ENCODE measurements at places on chromosomes 6 and 20.

GRCh38 chr6:116564921-116565872 is 6.1 kb upstream of the RWDD1 start:
- peak; percentile 67 for DNase-seq

GRCh38 chr6:134658596-134658995 is 291.3 kb downstream of the ALDH8A1 start:
- no peak for DNase-seq

- peak; percentile 73 for DNase-seq
Observed at GRCh38 chr20:31710423-31711108, 12.1 kb downstream of the BCL2L1 start.

GRCh38 chr20:46219190-46219589 is 89.1 kb downstream of the CDH22 start:
- no peak for DNase-seq

DNA sequence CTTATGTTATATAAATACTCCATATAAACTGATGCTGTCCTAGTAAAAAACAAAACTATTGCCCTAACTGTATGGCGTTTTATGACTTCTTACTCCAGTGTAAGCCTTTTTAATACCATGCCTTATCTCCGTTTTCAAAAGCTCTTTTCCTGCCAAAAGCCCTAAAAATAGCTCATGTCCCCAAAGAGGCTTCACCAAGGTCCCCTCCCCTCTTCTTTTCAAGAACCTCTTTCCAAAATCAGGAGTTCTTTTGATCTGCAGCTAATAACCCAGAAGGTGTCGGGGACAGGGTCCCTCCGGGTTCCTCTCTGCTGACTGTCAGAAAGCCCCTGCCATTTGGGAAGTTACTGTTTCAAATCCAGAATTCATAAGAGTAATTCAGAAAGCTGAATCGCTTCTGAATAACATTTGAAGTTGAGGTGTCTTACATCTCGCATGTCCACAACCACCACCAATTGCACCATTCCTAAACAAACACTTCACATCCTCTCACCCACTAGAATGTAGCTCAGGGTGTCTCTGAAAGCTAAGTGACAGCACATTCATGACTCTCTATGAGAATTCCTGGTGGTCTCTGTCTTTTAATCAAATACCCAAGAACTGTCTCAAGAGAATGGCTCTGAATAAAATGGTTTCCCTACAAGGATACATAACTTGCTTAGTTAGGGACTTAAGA is 13.3 kb downstream of the TASP1 start:
- no peak for DNase-seq

DNA sequence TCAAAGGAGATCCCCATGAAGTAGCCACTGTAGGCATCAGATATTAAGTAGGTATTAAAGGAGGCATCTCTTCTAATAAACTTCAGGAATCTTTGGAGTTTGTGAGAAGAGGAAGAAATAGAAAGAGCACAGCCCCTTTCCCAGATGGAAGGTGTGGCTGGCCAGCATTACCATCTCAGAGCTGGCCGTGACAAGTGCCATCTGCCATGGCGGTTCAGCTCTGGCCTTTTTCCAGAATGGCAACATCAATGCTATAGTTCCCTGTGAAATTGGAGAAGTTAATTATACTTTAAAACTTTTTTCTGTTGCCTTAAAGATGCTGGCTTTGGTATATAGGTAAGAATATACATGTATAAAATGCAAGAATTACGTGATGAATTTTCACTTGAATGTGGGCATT is 51.9 kb upstream of the MCUR1 start:
- DNase-seq: no peak

- no peak for DNase-seq
Observed at GRCh38 chr20:41057999-41058673, 29.5 kb downstream of the TOP1 start.

GRCh38 chr6:11885159-11885558 is 106.6 kb upstream of the ADTRP start:
- DNase-seq: no peak

All from upper lobe of right lung (tissue), 1 donor.